ENCODE measurements at places on chromosomes 2 and 18.

DNA sequence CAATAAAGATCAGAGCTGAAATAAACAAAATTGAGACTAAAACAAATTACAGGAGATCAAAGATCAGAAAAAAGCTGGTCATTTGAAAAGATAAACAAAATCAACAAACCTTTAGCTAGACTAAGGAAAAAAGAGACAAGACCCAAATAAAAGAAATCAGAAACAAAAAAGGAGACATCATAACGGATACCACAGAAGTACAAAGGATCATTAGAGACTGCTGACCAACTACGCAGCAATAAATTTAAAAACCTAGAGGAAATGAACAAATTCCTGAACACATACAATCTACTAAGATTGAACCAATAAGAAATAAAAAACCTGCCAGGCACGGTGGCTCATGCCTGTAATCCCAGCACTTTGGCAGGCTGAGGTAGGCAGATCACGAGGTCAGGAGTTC lies 33.7 kb downstream of the USP34 start:
- DNase-seq, result no peak

DNA sequence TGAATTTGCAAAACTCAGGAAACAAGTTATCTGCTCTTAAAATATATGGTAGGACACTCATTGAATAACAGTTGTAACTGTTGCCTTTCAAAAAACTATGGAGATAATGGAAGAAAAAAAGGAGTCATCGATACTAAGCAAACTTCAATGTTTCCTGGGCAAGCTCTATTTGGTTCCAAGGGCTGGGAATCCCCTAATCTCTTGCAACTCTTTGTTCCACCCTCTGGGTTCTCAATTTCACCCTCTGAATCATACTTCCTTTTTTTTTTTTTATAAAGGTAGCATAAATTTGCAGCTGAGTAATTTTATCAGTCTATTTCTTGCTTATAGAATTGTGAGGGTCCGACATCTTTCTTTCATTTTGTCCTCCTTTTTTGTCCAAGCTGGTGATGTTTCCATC lies 36.7 kb downstream of the SLC9A4 start:
- DNase-seq, result no peak

DNA sequence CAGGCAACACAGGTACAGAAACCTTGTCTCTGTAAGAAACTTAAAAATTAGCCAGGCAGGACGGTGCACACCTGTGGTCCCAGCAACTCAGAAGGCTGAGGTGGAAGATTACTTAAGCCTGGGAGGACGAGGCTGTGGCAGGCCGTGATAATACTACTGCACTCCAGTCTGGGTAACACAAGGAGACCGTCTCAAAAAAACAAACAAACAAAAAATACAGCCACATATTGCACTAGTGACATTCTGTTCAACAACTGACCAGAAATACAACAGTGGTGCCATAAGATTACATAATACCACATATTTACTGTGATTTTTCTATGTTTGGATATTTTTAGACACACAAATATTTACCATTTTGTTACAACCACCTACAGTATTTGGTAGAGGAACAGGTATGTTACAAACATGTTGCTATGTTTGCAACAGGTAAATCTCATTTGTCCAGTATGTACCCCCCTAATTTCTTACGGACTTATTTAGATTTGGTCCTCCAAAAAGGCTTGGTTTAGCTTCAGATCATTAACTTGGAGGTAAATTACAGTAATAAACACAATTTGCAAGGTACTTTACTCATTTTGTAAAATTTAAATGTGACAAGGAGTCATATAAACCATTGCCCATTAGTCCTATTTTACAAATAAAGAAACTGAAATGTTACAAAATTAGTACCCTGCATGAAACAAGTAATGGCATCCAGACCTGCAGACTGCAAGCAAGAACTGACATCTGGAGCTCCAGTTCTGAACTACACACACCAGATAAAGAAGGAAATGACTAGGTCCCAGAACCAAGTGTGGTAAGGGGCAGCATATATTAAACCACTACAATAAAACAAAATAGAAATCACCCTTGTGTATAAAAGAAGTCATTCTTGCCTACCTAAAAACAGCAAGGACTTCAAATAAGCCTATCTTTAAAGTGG lies 36.8 kb downstream of the TRIP12 start:
- no peak for DNase-seq

GRCh38 chr2:113200236-113200635 lies 26.5 kb downstream of the PSD4 start:
- no peak for DNase-seq

DNA sequence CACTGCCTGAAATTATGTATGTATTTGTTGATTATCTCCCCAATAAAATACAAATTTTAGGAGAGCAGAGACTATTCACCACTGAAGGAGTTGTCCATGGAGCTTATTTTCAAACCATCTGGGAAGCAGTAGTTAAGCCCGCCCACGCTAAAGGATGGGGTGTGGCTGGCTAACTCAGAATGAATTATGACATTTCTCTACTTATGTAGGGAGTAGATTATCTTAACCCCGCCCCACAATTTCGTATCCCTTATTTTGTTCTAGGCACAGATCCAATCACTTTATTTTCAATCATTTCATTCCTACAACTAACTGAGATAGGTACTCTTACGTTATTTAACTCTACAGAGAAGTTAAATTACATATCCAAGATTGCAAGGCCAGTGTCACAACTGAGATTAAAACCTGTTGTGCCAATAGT lies 1.4 kb upstream of the LAPTM4A start:
- DNase-seq, result no peak

GRCh38 chr2:120367649-120368048 lies 21.7 kb downstream of the INHBB start:
- no peak for DNase-seq

DNA sequence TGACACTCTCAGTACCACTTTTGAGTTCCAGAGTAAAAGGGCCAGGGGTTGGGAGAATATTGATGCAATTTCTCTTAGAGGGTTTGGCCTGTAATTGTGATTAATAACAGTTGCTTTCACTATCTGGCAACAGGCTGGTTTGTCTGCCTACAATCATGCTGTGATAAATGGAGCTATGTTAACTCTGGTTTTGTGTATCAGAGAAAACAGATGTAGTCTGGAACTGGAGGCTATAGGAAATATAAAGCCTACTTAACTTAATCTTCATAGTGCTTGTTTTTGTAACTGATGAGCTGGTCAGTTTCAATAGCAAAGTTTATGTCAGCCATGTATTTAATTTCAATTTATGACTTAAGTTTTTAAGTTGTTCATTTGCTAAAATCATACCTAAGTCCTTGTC lies 138.0 kb downstream of the AGPS start:
- DNase-seq, result no peak

- no peak for DNase-seq
Observed at GRCh38 chr18:38494065-38494464, 928.5 kb upstream of the CELF4 start.

DNA sequence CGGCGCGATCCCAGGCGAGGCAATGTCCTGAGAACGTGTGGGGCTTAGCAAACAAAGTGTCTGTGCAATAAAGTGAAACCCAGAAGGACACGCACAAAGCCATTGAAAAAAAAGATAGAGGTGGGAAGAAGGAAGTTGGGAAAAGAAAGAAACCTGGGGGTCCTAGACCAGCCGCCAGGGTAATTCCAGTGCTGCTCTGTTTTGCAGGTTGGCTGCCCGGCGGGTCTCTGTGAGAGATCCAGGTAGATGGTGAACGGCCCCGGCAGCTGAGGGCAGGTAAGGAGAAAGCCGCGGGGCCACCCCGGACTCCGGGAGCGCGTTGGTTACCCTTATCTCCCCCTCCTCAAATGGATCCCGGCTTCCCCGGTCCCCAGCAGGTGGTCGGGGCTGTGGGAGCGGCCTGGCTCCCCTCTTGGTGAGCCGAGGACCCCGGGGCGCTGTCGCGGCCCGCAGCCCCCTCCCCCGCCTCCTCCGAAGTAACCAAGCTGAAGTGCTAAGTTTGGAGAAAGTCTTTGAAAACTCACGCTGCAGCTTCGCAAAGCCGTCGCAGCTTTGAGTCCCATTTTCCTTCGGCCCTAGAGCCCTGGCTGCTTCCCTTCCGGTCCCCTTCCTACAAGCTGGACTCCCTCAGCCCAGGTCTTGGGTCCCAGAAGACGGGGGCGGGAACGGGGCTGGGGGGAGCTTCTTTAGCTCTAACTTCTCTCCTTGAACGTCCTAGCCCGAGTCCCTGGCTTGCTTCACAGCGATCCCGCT lies 588 bp downstream of the OTX1 start:
- DNase-seq, result no peak

GRCh38 chr2:108288534-108289106 lies at the start of gene SULT1C2:
Gene SULT1C2 (plus strand): TSS chr2:108288895. CDS start chr2:108293668, 4,773 bp downstream.
- no peak for DNase-seq

- no peak for DNase-seq
Observed at GRCh38 chr2:160292225-160292624, 92.2 kb upstream of the ITGB6 start.

DNA sequence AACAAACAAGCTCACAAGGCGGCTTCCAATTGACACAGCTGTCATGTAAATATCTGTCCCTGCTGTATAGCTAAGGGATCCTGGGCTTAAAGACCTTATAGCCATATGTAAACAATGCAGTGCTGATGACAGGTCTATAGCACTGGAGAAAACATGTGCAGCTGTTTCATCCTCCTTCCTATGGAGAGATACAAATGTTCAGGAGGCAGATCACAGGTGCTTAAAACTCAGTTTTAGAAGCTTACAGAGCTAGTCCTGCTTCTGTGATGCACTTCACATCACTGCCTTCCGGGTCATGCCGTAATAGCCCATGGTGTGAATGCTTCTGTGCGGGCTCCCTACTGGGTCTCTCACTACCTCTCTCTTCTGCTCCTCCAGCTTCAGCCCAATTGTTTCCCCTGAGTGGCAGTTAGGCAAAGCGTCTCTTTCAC lies 262.4 kb upstream of the CHST9 start:
- no peak for DNase-seq

DNA sequence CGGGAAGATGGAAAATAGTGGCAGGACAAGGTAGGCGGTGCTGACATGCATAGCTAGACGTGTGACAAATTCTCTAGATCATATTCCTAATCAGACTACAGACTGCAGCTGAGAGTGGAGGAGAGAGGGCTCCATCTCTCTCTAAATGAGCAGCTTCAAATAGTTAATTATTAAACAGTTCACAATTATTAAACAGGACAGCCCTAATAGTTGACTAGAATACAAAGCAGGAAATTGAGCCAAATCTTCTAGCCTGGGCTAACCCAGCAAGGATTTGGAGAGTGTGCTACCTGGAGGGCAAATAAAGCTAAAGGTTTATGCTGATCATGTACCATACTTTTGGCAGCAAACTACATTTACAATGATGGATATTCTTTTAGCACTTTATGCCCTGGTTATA lies 54.4 kb upstream of the CWC22 start:
- no peak for DNase-seq

DNA sequence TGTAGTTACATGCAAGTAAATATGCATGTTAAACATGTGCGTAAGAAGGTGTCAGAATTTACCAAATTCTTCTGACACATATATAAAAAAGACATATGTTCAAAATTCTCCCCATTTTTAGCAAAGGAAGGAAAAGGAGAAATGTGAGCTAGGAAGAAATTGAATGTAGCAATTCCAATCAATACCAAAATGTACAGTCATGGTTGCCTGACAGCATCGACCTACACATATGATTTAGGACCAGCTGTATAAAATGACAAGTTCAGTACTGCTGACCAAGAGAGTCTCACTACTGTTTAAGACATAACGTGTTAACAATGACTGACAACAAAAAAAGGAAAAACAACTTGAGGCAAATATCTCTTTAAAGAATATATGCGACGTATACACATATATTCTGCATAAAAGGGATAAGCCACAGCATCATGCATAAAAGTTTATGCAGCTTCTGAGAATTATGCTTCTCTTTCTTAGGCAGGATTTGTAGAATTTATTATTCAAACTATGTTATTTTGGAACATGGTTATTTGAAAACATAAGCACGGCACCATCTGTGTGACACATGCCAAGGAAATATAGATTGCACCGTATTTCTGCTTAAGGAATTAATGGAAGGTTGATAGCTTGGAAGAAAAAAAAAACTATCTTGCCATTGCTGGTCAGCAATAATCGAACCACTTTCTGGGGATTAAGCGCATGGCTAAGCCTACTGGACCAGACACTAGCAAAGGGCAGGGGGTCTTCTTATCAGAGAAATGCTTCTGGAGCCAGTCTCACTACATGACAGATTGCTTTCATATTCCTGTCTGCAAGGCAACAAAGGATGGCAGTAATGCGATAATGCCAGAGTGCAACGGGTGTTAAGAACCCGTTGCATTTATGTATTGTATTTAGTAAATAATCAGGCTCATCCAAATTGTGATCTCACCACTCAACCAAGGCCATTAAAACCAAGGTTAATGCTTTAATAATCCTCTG lies 154.0 kb downstream of the WDPCP start:
- no peak for DNase-seq

DNA sequence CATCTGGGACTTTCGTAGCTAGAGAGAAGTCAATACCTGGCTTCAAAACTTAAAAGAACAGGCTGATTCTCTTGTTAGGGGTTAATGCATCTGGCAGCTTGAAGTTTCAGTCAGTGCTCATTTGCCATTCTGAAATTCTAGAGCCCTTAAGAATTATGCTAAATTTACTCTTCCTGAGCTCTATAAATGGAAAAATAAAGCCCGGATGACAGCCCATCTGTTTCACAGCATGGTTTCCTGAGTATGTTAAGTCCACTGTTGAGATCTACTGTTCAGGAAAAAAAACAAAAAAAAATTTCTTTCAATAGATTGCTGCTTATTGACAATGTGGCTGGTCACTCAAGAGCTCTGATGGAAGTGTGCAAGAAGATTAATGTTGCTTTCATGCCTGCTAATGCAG lies 101.3 kb upstream of the RPE start:
- DNase-seq, result no peak

GRCh38 chr2:220064111-220065030 lies 436.9 kb downstream of the SLC4A3 start:
- DNase-seq, result no peak
